ENCODE measurements at places on chromosomes 2 and 18. TPM values are rescaled to one million over a fixed set of nuclear protein-coding genes. Genes with fewer than 3 reads are reported as not detected.

GRCh38 chr2:102350137-102350793 is 5.3 kb upstream of the IL18R1 start:
- no peak for DNase-seq

DNA sequence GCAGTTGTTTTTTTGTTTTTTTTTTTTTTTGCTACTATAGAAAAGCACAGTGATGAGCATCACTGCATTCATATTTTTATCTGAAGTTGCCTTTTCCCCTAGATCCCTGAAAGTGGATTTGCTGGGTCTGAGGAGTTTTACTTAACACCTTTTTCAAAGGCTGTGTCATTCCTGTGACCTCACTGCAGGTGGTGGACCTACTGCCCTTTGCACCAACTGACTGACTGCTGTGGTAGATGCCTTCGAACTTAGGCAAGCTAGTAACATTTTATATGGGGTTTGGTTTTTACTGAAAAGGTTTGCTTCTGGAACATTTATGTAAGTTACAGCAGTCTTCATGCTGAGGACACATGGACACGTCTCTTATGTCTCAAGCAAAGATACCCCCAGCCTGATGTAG is 36.2 kb downstream of the SPTBN1 start:
- DNase-seq = no peak

DNA sequence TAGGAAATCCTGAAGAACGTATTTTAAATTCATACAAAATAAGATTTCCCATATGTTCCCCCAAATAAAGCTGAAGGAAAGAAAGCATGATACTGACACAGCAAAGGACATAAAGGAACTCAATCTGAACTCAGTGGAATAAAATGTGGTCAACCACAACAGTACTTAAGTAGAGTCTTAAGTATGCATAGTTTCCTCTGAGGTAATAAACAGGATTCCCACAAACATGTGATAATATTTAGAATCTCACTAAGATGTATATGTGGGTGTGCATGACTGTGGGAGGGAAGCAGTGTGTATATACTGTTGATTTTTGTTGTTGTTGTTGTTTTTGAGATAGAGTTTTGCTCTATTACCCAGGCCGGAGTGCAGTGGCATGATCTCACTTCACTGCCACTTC is 69.3 kb downstream of the NOL10 start:
- peak; percentile 64 for DNase-seq

GRCh38 chr18:13103366-13103765 is 112.2 kb downstream of the CEP192 start:
- DNase-seq = no peak

ARHGAP15 gene
- not detected for total RNA-seq

CLEC4F gene
- not detected for total RNA-seq

DNA sequence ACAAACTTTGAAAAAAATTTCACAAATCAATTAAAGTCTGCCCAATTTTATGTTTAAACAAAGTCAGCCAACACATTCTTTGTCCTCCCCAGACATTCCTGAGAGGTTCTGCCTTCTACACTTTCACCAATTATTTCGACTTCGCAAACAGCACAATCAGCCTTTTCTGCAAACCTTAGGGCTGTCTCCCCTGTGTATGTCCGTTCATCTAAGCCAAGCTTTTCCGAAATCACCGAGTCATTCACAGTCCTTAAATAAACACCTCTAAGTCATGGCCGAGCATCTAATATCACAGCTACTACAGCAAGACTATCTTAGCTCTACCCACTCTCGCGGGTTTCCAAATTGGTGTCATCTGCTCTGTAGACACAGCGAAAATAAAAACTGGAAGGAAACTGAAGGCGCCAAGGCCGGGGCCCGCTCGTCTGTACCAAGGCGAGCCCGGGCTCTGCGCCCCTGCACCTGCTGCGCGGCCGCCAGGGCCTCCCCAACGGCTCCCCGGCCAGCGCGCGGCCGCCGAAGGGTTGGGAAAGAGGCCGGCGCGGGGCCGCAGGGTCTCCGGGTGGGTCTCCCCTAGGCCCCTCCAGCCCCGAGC is 730 bp downstream of the ODC1 start:
- no peak for DNase-seq

OTX1 gene
- total RNA-seq = not detected

ANKRD30B gene
- 0.08 TPM for total RNA-seq

DNA sequence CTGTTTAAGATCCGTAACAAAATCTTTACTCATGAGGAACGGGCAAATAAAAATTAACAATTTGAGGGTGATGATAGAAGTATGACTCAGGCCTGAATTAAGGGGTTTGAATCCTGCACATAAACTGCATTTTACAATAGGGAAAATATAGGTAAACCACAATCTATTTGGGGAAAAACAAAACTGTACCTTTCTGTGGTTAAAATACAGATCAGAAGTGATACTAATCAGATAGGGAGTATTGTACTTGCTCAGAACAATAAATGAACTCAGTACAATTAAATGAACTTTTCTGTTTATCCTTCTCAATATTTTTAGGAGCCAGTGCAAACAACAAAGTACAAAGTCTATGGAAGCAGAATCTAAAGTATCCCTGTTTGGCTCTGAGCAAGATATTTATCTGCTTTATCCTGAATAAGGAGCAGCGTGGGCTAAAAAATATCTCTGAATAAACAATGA is 287.3 kb downstream of the ZNF385B start:
- no peak for DNase-seq

DNA sequence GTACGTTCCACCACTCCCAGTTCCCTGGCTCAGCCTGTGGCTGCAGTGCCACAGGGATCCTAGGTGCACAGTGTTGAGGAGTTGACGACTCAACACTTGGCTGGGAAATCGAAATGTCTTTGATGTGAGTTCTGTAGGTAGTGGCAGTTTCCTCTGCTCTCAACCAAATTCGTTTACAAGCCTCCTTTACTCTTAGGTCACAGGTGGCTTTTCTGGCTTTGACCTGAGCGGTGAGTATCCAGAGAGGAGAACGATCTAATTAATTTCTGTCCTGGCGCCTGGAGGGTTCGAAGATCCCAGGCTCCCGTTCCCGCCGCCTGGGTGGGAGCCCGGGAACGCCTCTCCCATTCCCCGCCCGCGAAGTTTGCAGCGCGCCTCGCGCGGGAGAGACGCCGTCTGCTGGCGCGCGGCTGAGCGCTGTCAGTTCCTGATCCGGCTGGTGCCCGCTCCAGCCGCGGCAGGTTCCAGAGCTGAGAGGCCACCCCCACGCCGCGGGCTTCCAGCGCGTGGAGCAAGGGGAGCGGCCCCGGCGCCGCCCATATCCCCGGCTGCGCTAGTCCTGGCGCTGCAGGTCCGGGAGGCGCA is at the start of gene LAMA3:
Gene LAMA3, plus strand, starts transcription at position 423 of the 585 bp plus-strand sequence. CDS start 231 bp downstream, outside the sequence.
- DNase-seq = no peak

DNA sequence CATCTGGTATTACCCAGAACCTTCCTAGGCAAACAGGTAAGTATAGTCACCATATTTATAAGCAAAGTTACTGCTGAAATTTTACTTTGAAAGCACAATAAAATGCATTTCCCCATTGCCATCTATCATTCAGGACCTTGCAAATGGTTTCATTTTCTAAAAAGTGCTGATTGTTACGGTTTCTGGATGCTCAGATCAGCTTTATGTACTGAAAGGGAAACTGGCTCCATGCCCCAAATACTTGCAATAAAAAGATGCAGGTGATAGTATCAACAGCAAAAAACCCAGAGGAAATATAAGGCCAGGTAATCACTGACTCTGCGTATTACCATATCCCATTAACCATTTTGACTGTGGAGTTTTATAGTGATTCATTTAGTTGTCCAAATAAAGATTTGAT is 1150.7 kb upstream of the CRIM1 start:
- DNase-seq = no peak

DNA sequence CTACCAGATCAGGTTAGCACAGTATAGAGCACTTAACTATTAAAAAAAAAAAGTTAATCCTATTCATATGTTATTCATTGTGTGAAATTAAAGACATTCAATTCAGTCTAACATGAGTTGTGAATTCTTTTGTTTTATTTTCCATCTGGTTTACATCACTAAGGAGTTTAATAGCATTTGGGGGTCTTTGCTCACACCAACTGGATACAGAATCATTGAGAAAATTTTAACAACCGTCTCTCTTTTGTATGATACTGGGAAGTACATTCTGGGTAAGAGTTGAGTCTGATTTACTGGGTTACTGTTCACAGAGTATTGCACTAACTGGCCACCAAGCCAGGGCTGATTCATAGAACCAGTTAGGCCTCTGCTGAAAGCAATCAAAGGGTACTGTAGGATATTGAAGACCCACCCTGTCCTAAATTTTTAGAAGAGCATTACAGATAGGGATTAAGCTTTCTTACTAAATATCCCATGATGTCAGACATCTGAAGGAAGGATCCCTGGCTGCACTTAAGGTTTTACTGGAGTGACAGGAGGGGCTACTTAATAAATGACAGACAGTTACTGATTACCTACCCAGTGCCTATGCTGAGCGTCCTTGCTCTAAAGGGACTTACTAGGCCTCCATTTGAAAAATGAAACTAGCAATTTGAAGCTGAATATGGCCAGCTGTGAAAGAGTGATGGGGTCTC is 387.9 kb downstream of the SETBP1 start:
- DNase-seq = no peak

All from kidney epithelial cell (primary cell).